ENCODE measurements at places on chromosomes 6 and 20.
A peak's percentile ranks its signal among the peaks of the same experiment; 100 is the strongest.

DNA sequence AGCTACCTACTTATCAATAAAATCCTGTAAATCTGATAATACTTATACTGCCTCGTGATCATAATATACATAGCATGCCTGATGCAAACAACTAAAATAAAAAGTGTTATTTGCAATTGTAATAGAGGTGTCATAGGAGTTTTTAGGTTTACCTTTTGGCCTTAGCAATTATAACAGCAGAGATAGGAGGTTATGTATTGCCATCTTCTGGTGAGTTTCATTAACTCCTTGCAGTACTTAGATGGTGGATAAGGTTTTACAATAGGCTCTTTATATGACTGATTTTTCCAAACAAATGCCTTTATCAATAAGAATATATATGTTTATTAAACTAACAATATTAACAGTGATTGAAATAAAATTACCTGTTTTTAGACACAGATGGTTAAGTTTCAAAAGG, 27.8 kb upstream of the MYCT1 start:
- no peak for DNase-seq

DNA sequence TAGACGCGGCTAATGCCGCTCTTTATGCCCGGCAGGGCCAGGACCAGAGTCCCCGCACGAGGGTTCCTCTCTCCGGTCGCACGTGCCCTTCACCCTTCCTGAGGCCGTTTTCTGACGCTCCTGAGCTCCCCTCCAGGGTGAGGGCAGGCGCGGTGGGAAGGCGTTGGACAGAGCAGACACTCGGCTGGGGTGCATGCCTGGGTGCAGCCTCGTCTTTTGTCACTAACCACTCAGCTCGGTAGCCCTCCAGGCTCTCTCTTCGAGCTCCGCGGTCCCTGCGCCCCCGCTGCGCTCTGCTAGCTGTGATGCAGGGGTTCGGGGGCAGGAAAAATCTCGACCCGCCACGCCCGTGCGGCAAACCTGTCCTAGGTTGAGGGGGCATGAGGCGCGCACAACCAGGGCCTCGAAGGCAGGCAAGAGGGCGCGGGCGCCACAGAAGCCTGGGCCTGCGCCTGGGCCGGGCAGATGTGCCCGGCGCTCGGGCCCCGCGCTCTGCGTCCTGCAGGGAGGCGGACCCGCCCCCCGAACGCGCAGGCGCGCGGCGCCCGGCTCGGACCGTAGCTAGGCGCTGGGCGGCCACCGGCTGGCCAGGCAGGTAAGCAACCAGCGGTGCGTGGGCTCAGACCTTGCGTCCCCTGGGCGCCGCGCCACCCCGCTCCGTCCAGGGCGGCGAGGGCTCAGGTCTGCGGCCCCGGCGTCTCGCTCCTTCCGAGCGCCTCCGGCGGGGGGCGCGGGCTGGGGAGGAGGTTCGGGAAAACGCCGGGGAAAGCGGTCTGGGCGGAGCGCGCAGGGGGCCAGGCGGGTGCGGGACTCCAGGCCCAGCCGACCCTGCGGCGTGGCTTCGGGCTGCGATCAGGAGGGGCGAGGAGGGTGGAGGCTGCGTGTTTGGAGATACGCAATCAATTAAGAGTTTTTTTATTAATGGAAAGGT, at the start of gene L3MBTL1:
Gene L3MBTL1 (plus strand): TSS at position 548 of the 931 bp plus-strand sequence. CDS start 5,807 bp downstream, outside the sequence.
- DNase-seq = peak; percentile 33

DNA sequence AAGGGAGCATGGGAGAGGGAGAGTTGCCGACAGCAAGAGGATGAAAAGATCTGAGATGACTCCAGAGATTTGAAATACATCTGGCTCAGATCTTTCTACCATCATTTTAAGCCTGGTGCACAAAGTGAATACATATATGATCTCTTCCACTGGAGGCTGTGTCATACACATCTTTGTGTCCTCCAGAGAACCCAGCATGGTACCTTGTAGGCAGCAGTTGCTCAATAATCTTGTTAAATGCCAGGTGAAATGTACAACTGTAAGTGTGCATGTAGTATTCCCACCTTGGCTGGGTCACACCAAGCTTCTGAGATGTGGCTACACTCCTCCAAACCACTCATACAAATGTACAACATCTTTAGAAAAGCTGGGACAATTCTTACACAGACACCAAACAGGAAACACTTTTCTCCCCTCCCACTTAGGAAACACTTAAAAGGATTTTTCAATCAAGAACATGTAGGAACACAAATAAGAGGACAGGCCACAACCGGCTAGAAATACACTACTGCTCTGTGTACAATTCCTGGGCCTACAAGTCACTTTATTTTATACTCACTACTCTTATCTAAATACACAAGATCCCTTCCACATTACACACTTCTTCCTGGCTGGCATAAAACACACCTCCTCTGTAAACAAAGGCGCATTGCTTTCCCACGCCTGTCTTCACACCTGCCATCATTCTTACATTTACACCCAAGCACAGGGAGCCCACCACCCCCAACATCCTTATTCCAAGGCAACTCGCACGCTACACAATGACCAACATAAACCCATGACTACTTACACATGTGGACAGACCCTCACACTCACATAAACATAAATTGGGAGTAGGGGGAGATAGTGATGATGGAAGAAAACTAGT, 3.8 kb upstream of the IER3 start:
- no peak for DNase-seq

DNA sequence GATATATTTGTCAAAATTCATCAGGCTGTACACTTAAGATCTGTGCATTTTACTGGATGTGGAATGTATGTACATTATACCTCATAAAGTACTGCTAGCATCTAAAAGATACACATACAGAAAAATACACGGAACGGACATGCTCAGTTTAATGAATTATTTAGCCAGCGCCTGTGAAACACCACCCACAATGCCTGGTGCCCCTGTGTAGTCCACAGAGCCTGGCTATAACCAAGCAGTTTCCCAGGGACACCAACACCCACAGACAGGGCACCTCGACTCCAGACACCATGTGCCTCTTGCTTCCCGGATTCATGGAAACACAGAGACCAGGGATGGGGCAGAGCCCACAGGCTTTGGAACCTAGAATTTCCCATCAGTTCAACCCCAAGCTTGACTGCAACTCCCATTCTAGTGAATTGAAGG, 17.4 kb upstream of the ARMC12 start:
- peak; percentile 53 for DNase-seq

GRCh38 chr6:52233975-52234823, 10.1 kb downstream of the IL17F start:
- DNase-seq = no peak

Data from midbrain (tissue), 1 donor.